ENCODE measurements at places on chromosomes 6 and 20.

DNA sequence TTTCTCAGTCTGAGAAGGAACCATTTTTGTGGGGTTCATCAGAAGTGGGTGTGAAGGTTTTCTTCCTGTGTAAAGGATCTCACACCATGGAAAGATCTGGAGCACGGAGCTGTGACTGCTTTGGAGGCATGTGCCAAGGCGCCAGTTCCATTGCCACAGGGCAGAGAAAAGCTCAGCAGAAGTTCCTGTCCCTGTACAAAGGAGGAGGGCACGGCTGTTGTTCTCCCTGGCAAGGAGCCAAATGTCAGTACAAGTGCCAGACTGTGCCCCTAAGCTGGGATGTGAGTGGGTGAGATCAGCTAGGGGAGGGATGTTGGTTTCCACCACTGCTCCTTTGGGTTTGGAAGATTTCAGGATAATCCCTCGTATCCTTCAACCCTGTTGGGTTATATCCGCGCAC lies 117.3 kb downstream of the CRYBG1 start:
- DNase-seq = peak; percentile 52

DNA sequence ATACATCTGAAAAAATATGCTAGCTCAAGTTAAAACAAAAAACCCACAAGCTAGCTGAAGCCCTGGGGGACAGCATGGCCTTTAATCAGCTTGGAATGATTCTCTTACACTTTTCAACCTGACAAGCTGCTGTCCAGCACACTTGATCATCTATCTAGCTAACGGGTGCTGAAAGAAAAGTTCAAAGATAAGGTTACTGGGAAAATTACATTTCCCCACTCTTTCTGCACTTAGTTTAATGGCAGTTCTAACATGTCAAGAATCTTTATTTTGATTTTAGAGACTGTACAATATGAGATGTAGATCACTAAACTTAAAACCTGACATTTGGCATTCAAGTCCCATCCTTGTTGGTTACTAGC lies 53.4 kb downstream of the STK4 start:
- DNase-seq = no peak

DNA sequence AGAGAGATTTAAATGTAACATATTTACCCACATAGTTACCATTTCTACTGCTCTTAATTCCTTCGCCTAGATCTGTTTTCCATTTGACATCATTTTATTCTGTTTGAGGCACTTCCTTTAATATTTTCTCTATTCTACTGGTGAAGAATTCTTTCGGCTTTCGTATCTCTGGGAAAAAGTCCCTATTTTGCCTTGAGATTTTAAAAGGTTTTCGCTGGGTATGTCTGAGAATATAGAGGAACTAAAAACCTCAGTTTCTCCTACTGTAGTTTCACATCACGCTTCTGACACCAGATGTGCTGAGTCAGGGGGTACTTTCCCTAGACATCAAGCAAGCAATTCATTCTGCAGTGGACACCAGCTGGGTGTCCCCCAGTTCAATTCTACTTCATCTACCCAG lies 61.7 kb downstream of the E2F3 start:
- DNase-seq = no peak

DNA sequence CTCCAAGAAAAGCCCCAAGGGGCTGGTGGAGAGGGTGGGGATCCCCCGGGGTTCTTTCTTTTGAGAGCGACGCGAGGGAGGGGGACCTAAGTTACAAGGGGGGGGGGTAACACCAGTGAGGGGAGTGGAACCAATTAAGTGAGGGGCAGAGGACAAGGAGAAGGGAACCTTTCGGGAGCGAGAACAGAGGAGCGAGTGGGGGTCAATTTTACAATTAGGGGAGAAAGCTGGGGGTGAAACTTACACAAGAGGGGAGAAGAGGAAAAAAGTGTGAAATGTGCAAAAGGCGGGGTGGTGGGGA lies 548 bp downstream of the SALL4 start:
- DNase-seq = no peak

DNA sequence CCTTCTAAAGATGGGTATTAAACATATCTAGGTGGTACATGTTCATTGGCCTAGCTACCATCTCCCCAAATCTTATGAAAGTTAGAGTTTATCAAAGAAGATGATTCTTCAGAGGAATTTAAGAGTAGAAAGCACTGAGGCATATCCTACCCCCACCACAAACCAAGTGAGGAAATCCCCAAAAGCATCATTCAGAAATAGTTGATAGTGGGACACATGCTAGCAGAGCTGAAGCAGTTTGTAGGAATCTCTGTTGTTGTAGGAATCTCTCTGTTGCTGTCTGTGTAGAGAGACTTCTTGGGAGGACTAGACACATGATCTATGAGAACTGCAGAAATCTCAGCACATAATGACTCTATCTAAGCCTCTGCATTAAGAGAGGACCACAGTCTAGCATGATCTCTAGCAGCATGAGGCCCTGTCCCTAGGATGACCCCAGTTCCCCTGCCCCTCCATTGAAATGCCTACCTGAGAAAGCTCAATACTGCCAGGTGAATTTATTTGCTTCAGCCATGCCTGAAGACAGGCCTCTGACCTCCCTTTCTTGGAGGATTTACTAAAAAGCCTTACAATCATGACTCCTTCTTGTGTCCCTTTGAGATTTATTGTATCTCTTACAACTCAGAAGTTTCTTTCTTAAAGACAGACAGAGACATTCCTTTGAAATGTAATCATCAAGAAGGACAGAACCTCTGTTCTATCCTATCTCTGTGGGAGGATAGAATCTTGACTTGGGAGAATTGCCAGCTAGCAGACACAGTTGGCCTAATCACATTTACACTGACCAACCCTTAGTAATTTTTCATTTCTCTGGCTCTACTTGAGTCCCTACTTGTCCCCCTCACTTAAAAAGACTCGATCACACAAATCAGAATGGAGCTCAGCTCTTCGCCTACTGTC lies 582.4 kb downstream of the PHF3 start:
- peak; percentile 68 for DNase-seq

- no peak for DNase-seq
Measured at GRCh38 chr6:141394565-141395051, 738.1 kb upstream of the GJE1 start.

GRCh38 chr6:85078058-85078457 lies 313.7 kb upstream of the TBX18 start:
- DNase-seq = peak; percentile 89

- no peak for DNase-seq
Measured at GRCh38 chr20:40090236-40090635, 598.8 kb downstream of the MAFB start.

DNA sequence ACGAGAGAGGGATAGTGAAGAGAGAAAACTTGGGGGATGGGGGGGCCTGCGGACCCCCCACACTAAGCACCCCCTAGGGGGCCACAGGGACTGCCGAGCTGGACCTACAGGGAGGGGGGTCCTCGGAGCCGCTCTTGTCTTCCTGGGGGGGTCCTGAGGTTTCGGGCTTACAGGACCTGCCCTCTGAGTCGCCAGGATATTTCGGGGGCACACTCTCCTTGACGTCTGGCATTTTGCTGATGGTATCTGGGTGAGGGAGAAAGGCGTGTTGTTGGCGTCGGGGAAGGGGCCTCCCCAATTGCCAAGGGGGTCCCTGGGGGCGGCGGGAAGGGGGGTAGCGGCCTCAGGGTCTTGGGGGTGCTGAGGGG lies 516 bp downstream of the TCP11 start:
- no peak for DNase-seq

- DNase-seq = no peak
Measured at GRCh38 chr6:8529250-8529649, 93.9 kb upstream of the SLC35B3 start.

DNA sequence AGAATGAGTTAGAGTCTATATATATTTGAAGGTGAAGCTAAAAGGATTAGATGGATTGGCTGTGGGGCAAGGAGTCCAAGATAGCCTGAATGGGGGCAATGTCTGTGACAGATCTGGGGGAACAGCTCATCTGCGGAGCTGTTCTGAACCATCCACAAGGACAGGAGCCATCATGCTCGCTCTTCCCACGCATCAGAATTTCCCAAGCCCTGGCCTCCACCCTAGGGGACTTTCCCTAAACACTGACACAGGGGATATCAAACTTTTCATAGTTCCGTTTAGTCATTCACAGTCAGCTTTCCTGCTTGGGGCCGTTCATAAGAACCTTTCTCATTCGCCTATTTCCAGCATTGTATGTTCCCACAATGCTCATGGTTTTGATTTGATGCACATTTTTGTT lies 37.6 kb upstream of the CCN6 start:
- DNase-seq = no peak

DNA sequence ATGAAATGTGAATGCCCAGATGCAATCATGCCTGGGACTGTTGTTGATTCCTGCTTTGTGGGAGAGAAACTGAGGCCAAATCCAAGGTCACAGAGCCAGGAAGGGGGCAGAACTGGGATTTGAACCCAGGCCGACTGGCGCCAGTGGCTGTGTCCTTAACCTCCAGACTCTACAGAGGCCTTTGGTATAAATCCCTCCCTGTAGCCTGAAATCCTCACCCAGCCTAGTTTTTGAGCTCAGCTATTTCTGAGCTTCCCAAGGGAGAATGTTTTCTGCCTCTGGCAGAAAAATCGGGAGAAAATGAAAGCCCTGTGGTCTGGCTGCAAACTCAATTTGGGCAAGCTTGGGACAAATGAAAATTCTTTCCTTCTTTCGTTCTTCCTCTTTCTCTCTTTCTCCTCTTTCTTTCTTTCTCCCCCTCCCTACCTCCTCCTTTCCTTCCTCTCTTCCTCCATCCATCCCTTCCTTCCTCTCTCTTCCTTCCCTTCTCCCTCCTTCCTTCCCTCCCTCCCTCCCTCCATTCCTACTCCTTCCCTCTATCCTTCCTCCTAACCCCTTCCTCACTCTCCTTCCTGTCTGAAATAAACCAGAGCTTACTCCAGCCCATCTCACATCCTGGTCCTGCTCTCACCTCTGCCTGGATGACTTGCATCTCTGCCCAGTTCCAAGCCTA lies 34.9 kb downstream of the SNAI1 start:
- DNase-seq = no peak

GRCh38 chr20:62839261-62839660 lies 22.4 kb downstream of the TCFL5 start:
- DNase-seq = no peak

DNA sequence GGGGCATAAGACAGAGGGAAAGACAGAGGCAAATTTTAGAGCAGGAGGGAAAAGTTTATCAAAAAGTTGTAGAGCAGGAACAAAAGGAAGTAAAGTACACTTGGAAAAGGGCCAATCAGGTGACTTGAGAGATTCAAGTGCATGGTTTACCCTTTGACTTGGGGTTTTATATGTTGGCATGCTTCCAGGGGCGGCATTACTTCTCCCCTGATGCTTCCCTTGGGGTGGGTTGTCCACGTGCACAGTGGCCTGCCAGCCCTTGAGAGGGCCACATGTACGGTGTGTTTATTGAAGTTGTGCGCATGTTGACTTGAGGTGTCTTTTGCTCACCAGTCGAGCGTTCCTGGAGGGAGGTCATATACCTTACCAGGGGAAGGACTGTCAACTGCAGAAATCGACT lies 259.5 kb upstream of the JARID2 start:
- DNase-seq = no peak

GRCh38 chr6:21455071-21455470 lies 138.5 kb upstream of the SOX4 start:
- no peak for DNase-seq

DNA sequence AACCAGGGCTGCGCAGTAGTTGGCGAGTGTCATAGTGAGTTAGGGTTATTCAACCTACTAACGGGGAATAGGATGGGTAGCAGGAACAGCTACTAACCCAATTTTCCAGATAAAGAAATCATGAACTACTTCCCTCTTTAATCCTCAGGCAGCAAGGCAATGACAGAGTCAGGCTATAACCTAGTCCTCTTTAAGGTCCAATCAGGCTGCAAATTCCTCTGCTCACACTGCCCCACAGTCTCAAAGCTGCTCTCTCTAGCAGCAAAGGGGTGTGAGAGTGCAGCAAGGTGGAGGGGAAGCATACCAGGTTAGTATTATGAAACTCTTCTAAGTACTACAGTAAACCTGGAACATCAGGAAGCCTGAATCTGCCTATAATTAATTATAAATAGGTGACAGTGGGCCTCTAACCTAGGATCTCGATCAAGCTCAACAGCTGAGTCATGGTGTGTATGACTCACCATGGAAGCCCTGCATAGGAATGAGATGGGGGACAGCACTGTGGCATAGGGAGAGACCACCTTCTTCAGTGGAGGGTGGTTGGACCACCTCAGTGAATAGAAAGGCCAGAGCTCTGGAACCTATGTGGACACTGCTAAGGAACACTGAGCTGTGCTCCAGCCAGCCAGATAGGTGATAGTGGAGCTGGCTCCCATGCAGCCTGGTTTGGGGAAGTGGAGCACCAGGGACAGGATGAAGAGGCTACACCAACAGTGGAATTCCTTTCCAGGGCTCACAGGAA lies 7.9 kb downstream of the PEX6 start:
- peak; percentile 69 for DNase-seq

GRCh38 chr6:157172830-157173536 lies 150.3 kb downstream of the TMEM242 start:
- DNase-seq = no peak

GRCh38 chr6:117233145-117233544 lies 32.2 kb upstream of the VGLL2 start:
- DNase-seq = no peak

GRCh38 chr20:53866794-53867740 lies 203.3 kb downstream of the BCAS1 start:
- peak; percentile 32 for DNase-seq

DNA sequence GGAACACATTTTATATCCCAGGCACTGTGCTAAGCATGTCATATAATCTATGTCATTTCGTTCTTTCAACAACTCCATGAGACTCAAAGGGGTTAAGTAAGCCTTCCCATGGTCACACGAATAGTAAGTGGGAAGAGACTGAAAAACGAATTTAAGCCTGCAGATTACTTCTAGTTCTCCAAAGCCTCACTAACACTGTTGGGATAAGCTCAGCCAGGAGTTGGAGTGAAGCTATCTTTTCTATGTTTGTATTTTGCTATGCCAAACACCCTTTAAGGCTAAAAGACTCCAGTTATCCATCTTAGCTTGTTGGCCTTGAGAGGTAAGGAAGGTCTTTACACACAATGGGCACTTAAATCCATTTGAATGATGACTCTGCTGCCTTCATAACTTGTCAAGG lies 148.1 kb upstream of the UST start:
- no peak for DNase-seq

DNA sequence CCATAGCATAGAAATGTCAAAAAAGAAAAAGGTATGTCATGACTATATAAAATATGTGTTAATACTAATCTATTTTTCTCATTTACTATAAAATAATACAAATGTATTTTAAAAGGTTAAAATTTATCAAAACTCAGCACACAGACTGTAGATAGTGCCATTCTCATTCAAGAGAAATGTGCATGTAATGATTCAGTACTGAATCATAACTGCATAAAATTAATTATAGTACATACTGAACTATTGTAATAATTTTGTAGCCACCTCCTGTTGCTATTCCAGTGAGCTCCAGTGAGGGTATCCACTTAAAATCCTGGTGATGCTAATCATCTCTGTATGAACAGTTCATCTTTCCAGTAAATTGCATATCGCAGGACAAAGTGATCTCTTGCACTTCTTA lies 82.8 kb downstream of the HMGCLL1 start:
- no peak for DNase-seq

DNA sequence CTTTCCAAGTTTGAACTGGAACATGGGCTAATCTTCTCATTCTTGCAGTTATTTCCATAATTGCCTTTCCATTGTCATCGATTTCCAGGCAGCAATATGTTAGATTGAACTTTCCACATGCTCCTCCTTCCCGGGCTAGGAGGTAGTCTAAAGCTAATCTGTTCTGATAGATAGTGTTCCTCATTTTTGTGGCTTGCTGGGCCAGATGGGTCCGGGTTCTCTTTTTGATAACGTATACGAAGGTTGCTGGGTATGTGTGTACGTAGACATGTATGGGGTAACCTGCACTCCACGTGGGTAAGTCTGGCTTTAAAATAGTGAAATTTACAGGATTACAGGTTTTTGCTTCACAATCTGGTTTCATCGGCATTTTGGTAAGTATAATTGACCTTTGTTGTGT lies 14.0 kb upstream of the GMPR start:
- DNase-seq = no peak
